ENCODE measurements at places on chromosomes 16 and 17. TPM values are rescaled to one million over a fixed set of nuclear protein-coding genes. Genes with fewer than 3 reads are reported as not detected.

Gene KRTAP4-6
- not detected for total RNA-seq

Gene RPAIN
- 43.2 TPM for total RNA-seq

Gene SP6
- total RNA-seq: 0.21 TPM

Gene AATK
- total RNA-seq: 0.08 TPM

Gene MYO15A
- under 0.01 TPM for total RNA-seq

Gene HAS3
- total RNA-seq: not detected

Gene SHMT1
- 27.6 TPM for total RNA-seq

Gene SLC38A10
- total RNA-seq: 67.3 TPM

Gene MYL11
- total RNA-seq: not detected

Gene PPM1E
- 0.88 TPM for total RNA-seq

Gene KRTAP3-3
- total RNA-seq: not detected

Gene CNTD1
- total RNA-seq: not detected

Gene SLC5A2
- not detected for total RNA-seq

Gene ALOX15
- not detected for total RNA-seq

Gene CLCN7
- 21.0 TPM for total RNA-seq

Gene ADAM11
- total RNA-seq: 2.3 TPM

Gene ALOXE3
- not detected for total RNA-seq

Gene NEK8
- total RNA-seq: 3.1 TPM

Gene LCAT
- 1.1 TPM for total RNA-seq

Gene KRTAP9-8
- not detected for total RNA-seq

Gene TGFB1I1
- 12.8 TPM for total RNA-seq

Gene TP53TG3B
- total RNA-seq: not detected

Gene KRT32
- total RNA-seq: not detected

Gene SCGB1C2
- total RNA-seq: not detected

Gene OR3A3
- not detected for total RNA-seq

Gene ARHGAP27
- 0.46 TPM for total RNA-seq

Gene CLEC3A
- total RNA-seq: 10.9 TPM

Gene SYT17
- total RNA-seq: 3.2 TPM

Gene KRT12
- not detected for total RNA-seq

Gene CCDC78
- not detected for total RNA-seq

Gene KRT15
- 1.5 TPM for total RNA-seq

Gene GPR142
- not detected for total RNA-seq

Gene AOC2
- not detected for total RNA-seq

Gene KRTAP4-4
- total RNA-seq: not detected

Gene KRTAP4-9
- total RNA-seq: not detected

Gene TSNAXIP1
- 0.48 TPM for total RNA-seq

Gene SMTNL2
- total RNA-seq: not detected

Gene TMEM100
- total RNA-seq: 4.6 TPM

Gene PGAP3
- total RNA-seq: 11.4 TPM

Gene JUP
- 5.5 TPM for total RNA-seq

Gene PLD6
- total RNA-seq: 1.6 TPM

Gene SYNGR3
- total RNA-seq: 3.4 TPM

Gene NDUFAF8
- 47.4 TPM for total RNA-seq

Gene SHISA6
- total RNA-seq: not detected

Data from H4 (cell line).